Activated T-helper 1 cell treated with Interleukin-2 at 50 U/mL for 16 hours (primary cell): ENCODE measurements at places on chromosomes 5 and 9.

- no peak for DNase-seq
Measured at GRCh38 chr9:125654121-125654520, 52.9 kb downstream of the MAPKAP1 start.

- no peak for DNase-seq
Measured at GRCh38 chr5:31054453-31054852, 139.0 kb upstream of the CDH6 start.

DNA sequence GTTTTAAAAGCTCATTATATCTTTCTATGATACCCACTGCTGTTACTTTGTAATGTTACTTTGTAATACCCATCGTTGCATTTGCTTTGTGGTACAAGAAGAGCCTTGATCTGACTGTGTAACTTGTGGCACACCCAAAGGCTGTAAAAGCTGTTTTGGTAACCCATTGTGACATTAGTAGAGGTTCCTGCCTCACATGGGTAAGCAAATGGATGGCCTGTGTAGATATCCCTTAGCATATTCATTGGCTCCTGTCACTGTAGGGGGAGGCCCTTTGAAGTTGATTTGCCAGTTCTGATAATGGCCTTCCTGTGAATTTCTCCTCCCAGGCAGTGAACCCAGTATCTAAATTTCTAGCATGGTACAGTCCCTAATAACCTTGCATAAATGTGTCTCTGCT is 15.7 kb downstream of the CDK20 start:
- DNase-seq = no peak

GRCh38 chr5:101362067-101362466 is 459.0 kb upstream of the ST8SIA4 start:
- DNase-seq = no peak

DNA sequence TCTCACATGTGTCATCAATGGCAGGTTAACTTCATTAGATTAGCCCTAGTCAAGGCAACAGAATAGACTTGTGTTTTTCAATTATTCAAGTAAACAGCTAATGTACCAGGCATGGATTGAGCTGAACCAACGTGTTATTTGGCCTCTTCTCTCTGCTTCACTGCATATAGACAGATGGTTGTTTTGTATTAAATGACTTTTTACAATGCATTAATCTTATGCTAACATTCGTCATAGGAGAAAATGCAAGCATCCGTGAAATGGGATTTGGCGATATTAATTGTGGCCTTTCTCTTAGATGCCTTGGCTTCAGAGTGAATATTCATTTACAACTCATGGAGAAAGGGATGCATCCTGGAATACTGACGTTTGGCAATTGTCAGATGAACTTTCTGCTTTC is 208.0 kb downstream of the KCTD16 start:
- no peak for DNase-seq

DNA sequence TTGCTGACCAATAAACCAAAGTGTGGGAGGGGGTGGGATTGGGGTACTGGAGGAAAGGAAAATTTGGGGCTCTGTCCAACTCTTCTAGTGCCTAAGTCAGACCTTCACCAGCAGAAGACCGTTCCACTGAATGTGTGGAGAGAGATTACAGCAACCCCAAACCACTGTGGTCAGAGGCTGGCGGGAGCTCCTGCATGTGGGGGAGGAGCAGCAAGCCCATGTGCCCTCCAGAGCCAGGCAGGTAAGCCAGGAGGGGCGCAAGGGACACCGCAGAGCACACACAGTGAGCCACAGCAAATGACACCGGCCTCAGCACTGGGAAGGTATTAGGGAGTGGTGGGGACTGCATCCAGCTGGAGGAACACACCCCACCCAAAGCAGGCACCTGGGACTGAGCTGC is 62.9 kb downstream of the SMIM23 start:
- no peak for DNase-seq

DNA sequence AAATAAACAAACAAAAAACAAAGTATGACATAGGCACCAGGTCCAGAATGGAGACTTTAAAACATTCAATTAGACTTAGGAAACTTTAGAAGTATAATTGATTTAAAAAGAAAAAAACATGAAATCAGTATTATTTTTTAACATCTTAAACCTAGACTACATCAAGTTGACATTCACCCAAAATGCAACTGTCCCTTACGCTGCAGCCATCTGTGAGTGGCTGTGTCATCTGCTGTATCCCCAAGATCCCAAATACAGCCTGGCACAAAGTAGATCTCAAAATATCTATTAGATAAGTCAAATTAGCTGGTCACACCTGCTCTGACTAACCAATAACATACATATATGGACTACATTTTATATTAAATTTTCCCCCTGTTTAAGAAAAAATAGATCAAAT is 7.8 kb downstream of the TTLL11 start:
- DNase-seq = no peak
